Liver (tissue), 10 donors: ENCODE measurements at places on chromosomes 2 and 18. TPM values are rescaled to one million over a fixed set of nuclear protein-coding genes. Genes with fewer than 3 reads are reported as not detected.

IL36RN gene
- not detected for total RNA-seq

NGEF gene
- total RNA-seq, result 22.6 TPM

CDH20 gene
- total RNA-seq, result 0.08 TPM

ELOA2 gene
- not detected for total RNA-seq

CYP27A1 gene
- 354 TPM for total RNA-seq
